Upper lobe of right lung (tissue), 1 donor: ENCODE measurements at places on chromosomes 1 and 21. TPM values are rescaled to one million over a fixed set of nuclear protein-coding genes. Genes with fewer than 3 reads are reported as not detected.

GRCh38 chr1:39952359-39953110, 2.4 kb upstream of the MFSD2A start:
- no peak for DNase-seq
- H3K27ac ChIP-seq: no peak overlapping the region
- H3K36me3 ChIP-seq: no peaks in the 10 kb centered on the region
- H3K4me1 ChIP-seq: peaks cover 17% of the 10 kb centered on the region

ITLN2 gene
- 44.1 TPM for total RNA-seq

CFAP74 gene
- total RNA-seq: 0.35 TPM

- no peak overlapping the region for H3K27ac ChIP-seq
- H3K4me3 ChIP-seq: no peak overlapping the region
- no peaks in the 10 kb centered on the region for H3K36me3 ChIP-seq
- no peak for DNase-seq
These were observed 5.0 kb downstream of the AGT start for GRCh38 chr1:230708631-230709580.

DNA sequence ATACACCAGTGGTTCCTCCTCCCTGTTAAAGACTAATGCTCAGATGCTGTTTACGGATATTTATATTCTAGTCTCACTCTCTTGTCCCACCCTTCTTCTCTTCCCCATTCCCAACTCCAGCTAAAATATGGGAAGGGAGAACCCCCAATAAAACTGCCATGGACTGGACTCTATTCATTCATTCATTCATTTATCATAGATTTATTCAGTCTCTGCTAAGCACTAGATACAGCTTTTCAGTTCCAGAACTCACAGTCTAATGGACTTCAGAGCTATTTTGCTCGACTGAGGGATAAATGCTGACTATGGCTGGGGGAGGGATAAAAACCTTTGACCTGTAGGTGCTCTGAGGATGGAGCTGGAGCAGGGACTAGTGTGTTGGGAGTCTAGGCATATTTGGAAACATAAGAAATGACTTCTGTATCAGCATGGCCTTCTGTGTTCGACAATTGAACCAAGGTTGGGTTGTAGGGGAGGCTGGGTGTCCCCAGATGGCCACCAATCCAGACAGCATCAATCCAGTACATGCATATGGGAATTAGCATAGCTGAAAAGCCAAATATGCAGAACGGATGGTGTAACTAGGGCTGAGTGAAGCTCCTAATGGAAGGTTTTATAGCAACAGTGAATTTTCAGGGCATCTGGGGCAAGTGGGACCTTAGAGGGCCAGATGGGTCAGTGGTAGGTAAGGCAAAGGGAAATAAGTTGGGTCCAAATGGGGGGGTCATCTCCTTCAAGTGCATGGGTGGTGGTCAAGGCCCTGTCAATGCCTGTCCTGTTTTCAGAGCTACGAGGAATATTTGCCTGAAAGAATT, 4.1 kb downstream of the APOA2 start:
- peaks cover 11% of the 10 kb centered on the region for H3K36me3 ChIP-seq
- no peak overlapping the region for H3K27ac ChIP-seq
- no peaks in the 10 kb centered on the region for H3K4me1 ChIP-seq
- no peak for DNase-seq

DNA sequence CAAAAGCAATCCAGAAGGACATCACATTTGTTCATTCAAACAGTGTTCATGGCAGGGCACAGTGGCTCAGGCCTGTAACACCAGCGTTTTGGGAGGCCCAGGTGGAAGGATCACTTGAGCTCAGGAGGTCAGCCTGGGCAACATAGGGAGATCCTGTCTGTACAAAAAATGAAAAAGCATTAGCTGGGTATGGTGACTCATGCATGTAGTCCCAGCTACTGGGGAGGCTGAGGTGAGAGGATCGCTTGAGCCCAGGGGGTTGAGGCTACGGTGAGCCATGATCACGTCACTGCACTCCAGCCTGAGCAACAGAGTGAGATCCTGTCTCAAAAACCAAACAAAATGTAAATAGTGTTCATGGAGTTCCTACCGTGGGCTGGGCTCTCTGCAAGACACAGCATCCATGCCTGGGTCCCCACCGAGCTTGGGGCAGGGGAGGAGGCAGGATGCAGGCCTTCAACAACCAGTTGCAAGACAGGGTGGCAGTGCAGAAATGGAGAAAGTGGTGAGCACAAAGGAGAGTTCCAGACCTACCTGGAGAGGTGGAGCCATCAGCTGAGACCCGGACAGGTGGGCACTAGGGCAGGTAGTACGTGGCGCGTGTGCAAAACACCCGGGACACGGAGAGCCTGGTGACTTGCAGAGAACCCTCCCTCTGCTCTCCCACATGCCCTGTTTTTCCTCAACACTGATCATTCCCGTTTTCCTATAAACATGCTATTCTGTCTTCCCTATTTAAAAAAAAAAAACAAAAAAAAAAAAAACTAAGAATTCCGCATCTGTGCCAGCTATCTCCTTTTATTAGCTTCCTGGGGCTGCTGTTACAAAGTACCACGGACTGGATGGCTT, 138.9 kb downstream of the TOMM20 start:
- H3K4me3 ChIP-seq: no peak overlapping the region
- peak overlapping the region; percentile 17 for H3K27ac ChIP-seq
- H3K4me1 ChIP-seq: peaks cover 33% of the 10 kb centered on the region
- DNase-seq: no peak
- no peaks in the 10 kb centered on the region for H3K27me3 ChIP-seq
- H3K36me3 ChIP-seq: no peaks in the 10 kb centered on the region

ARHGEF11 gene
- 41.1 TPM for total RNA-seq

DNA sequence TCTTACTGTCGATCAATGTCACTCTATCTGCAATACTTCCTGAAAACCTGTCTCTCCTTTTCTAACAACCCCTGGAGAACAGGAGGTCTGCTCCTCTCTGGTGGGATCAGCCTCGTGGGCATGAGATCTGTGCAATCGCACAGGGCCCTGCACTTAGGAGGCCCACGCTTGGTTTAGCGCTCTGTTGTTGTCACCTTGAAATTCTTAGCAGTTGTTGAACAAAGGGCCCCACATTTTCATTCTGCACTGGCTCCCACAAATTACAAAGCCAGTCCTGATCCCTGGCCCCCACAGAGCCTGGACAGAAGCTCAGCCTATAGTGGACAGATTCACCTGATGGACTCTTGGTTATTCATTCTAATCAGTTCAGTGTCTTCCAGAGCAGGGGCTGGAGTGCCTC, 18.6 kb downstream of the SPOCD1 start:
- DNase-seq: no peak
- H3K27ac ChIP-seq: no peak overlapping the region

DNA sequence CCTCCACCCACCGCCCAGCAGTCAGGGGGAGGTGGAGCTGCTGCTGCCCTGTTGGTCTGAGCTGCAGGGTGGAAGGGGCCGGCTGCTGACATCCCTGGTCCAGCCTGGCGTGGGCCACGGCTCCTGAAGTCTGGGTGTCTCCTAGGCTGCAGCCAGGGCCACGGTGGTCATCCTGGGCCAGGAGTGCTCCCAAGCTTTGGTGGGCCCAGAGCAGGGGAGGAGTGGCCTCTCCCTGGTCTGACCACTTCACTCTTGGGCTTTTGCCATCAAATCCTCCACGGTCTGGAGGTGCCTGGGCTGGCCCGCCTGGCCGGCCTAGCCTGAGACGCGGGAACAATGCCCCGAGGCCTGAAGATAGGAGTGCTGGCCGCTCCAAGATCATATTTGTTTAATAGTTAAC, 5.8 kb downstream of the PRDM16 start:
- peak overlapping the region; percentile 77 for H3K27ac ChIP-seq
- H3K4me3 ChIP-seq: no peak overlapping the region
- H3K27me3 ChIP-seq: peaks cover 56% of the 10 kb centered on the region
- no peaks in the 10 kb centered on the region for H3K36me3 ChIP-seq
- DNase-seq: peak; percentile 79
- peaks cover 18% of the 10 kb centered on the region for H3K4me1 ChIP-seq

DNA sequence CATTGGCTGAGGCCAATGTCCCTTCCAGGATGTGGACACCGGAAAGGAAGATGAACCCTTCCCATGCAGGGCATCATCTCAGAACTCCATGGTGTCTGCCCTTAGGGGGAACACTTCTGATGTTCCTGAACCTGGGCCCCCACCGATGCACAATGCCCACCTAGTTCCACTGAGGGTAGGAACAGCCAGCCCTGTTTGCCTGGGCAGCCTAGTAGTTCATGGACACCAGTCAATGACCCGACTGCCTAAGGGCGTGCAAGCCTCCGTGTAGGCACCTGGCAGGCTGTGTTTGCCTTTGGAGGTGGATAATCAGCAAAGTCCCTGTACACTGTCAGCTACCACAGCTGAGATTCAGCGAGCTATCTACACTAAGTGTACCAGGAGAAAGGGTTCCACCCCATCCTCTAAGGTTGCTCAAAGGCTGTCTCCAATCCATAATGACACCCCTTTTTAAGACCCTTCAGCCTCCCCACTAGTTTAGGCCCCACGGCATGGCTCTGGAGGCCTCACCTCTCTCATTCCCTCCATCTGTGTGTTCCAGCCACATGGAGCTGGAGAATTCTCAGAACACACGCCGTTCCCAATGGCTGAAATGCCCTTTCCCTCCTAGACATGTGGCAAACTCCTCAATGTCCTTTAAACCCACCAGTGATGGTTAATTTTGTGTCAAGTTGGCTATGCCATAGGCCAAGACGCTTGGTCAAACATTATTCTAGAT, 124.8 kb upstream of the EDN2 start:
- H3K36me3 ChIP-seq: no peaks in the 10 kb centered on the region
- peaks cover 17% of the 10 kb centered on the region for H3K4me1 ChIP-seq
- no peak overlapping the region for H3K27ac ChIP-seq
- no peaks in the 10 kb centered on the region for H3K27me3 ChIP-seq
- no peak overlapping the region for H3K4me3 ChIP-seq

DNA sequence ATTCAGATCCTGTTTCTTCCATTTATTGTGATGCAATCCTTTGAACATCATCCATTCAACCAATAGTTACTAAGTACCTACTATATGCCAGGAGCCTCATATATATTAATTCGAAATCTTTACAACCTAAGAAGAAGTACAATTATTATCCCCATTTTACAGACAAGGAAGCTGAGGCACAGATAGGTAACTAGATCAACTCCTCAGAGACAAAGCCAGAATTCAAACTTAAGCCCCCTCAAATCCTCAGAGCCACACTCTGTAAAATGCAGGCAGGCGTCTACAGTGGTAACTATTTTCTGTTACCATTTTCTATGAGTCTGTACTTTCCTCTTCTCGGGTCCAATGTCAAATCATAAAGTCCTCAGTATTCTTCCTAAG, 107.9 kb downstream of the SLC45A1 start:
- H3K27me3 ChIP-seq: no peaks in the 10 kb centered on the region
- H3K4me1 ChIP-seq: peaks cover 51% of the 10 kb centered on the region
- no peak for DNase-seq
- no peaks in the 10 kb centered on the region for H3K36me3 ChIP-seq
- no peak overlapping the region for H3K4me3 ChIP-seq

GRCh38 chr1:168148916-168149315, 12.2 kb upstream of the GPR161 start:
- DNase-seq: no peak
- peak overlapping the region; percentile 32 for H3K27ac ChIP-seq
- no peaks in the 10 kb centered on the region for H3K36me3 ChIP-seq
- no peaks in the 10 kb centered on the region for H3K4me1 ChIP-seq
- H3K4me3 ChIP-seq: no peak overlapping the region
- H3K27me3 ChIP-seq: no peaks in the 10 kb centered on the region

GRCh38 chr1:205472737-205473441, 17.0 kb upstream of the BLACAT1 start:
- H3K27me3 ChIP-seq: peaks cover 14% of the 10 kb centered on the region
- no peaks in the 10 kb centered on the region for H3K4me1 ChIP-seq
- H3K36me3 ChIP-seq: no peaks in the 10 kb centered on the region
- no peak overlapping the region for H3K4me3 ChIP-seq

DNA sequence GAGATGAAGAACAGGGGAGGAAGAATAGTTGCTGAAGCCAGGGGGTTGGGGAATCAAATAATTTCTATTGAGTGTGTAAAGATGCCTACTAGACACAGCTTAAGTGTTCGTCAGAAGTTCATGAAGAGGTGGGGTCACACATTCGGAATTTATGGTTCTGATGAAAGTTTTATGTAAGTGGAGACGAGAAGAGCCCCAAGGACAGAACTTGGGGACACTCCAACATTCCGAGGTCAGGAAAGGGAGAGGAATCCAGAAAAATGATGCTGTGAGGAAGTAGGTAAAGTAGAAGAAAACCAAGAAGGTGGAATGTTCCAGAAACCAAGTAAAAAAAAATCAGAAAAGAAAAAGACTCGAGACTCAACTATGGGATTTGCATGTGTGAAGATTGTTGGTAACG, 272.5 kb downstream of the SIPA1L2 start:
- H3K4me1 ChIP-seq: no peaks in the 10 kb centered on the region
- no peaks in the 10 kb centered on the region for H3K36me3 ChIP-seq
- no peak for DNase-seq
- no peak overlapping the region for H3K27ac ChIP-seq
- no peak overlapping the region for H3K4me3 ChIP-seq
- no peaks in the 10 kb centered on the region for H3K27me3 ChIP-seq

DNA sequence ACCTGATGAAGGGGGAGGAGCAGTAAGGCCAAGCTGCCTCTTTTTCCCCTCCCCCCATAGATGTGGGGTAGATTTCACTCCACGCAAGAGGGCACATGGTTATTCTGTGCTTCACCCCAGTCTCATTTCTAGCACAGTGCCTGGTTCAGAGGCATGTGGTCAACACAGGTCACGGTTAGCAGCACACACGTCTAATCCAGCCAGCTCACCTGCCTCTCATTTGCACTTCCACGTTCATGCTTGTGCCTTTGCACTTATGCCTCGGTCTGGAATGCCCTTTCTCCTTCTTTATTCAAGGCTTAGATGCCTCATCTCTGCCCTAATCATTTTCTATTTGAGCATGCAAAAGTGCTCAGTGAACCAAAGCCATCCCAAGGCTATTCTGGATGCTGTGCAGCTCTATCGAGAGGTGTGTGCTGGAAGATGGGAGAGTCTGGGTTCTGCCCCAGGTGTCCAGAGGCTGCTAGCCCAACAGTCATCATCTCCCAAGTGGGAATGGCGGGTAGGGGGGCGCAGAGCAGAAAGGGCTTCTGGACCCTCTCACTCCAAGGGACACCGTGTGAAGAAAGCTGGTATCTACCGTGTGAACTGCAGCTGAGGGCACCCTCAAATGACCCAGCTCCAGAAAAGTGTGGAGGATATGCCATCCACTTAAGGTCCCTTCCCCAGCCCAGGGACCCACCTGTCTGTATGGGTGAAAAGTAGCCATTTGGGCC, 2.1 kb upstream of the A3GALT2 start:
- no peak overlapping the region for H3K27ac ChIP-seq
- H3K4me3 ChIP-seq: no peak overlapping the region
- peaks cover 23% of the 10 kb centered on the region for H3K4me1 ChIP-seq
- no peaks in the 10 kb centered on the region for H3K27me3 ChIP-seq
- DNase-seq: peak; percentile 45

- no peak overlapping the region for H3K4me3 ChIP-seq
- no peak overlapping the region for H3K27ac ChIP-seq
- DNase-seq: no peak
- no peaks in the 10 kb centered on the region for H3K36me3 ChIP-seq
These were observed 55.7 kb downstream of the LRRC8C start for GRCh38 chr1:89688607-89689006.

DNA sequence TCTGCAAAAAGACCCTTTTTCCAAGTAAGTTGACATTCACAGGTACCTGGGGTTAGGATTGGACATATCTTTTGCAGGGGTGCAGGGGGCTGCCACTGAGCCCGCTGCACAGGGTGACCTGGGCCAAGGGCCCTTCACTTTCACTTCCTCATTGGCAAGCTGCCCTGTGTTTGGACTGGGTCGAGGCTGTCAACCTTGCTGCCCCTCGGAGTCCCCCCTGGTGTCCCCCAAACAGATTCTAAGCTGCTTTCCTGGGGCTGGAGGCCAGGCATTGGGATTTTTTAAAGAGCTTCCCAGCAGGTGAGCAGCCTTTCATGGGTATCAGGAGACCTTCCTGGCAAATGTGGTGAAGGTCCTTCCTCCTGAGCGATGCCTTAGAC, 7.9 kb upstream of the UMODL1 start:
- H3K27ac ChIP-seq: peak overlapping the region; percentile 70
- H3K4me3 ChIP-seq: peak overlapping the region; percentile 2
- H3K4me1 ChIP-seq: peaks cover 37% of the 10 kb centered on the region
- H3K36me3 ChIP-seq: no peaks in the 10 kb centered on the region
